ENCODE measurements at places on chromosomes 13 and 19.

GRCh38 chr19:2253106-2254063 lies 2.8 kb downstream of the JSRP1 start:
- peaks cover 58% of the 10 kb centered on the region for H3K27me3 ChIP-seq
- no peaks in the 10 kb centered on the region for H3K36me3 ChIP-seq
- DNase-seq = no peak
- H3K27ac ChIP-seq = no peak overlapping the region

- H3K27me3 ChIP-seq = peaks cover 64% of the 10 kb centered on the region
- no peaks in the 10 kb centered on the region for H3K4me1 ChIP-seq
- DNase-seq = no peak
Measured at GRCh38 chr19:3249408-3249807, 24.9 kb downstream of the CELF5 start.

GRCh38 chr19:7526059-7526929 lies 3.9 kb downstream of the MCOLN1 start:
- DNase-seq = no peak
- H3K27me3 ChIP-seq = no peaks in the 10 kb centered on the region
- peaks cover 16% of the 10 kb centered on the region for H3K36me3 ChIP-seq
- H3K4me3 ChIP-seq = no peak overlapping the region

- H3K4me1 ChIP-seq = no peaks in the 10 kb centered on the region
- peak overlapping the region; percentile 47 for H3K4me3 ChIP-seq
- H3K27ac ChIP-seq = no peak overlapping the region
- no peak for DNase-seq
- no peaks in the 10 kb centered on the region for H3K27me3 ChIP-seq
- no peaks in the 10 kb centered on the region for H3K36me3 ChIP-seq
Measured at GRCh38 chr13:30572859-30573275, 44.9 kb upstream of the USPL1 start.
